ENCODE measurements at places on chromosomes 1 and 21. TPM values are rescaled to one million over a fixed set of nuclear protein-coding genes. Genes with fewer than 3 reads are reported as not detected.

DNA sequence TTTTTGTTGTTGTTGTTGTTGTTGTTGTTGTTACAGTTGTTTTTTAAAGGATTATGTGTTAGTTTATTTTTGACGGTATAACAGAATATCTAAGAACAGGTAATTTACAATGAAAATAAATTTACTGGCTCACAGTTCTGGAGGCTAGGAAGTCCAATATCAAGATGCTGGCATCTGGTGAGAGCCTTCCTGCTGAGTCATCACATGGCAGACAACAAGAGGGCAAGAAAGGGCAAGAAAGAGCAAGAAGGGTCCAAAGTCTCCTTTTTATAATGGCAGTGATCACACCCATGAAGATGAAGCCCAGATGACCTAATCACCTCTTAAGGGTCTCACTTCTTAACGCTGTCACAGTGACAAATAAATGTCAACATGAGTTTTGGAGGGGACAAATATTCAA is 142.1 kb downstream of the NEGR1 start:
- no peak for DNase-seq
- H3K4me3 ChIP-seq = no peak overlapping the region
- H3K36me3 ChIP-seq = no peaks in the 10 kb centered on the region
- no peaks in the 10 kb centered on the region for H3K27me3 ChIP-seq
- H3K4me1 ChIP-seq = no peaks in the 10 kb centered on the region

KRTAP19-4 gene
- not detected for total RNA-seq

S100A7A gene
- total RNA-seq = not detected

DNA sequence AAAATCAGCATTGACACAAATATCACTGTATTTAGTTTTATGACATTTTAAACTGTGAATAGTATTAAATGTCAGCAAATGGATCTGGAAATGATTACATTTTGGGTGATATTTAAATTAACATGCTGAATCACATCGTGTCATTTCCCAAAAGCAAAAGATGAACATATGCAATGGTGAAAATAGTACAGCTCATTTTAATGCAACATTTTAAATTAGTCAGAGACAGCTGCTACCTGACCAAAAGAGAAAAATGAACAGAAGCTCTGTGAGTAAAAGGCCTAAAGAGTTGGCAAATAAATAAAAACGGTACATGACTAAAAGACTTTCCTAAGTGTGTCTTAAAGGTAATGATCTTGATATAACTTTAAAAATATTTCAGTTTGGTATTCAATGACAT is 86.0 kb upstream of the GNG4 start:
- no peak overlapping the region for H3K4me3 ChIP-seq
- peaks cover 19% of the 10 kb centered on the region for H3K4me1 ChIP-seq
- no peak overlapping the region for H3K27ac ChIP-seq
- DNase-seq = no peak
- H3K36me3 ChIP-seq = no peaks in the 10 kb centered on the region
- no peaks in the 10 kb centered on the region for H3K27me3 ChIP-seq

- no peaks in the 10 kb centered on the region for H3K36me3 ChIP-seq
- no peak for DNase-seq
- H3K4me3 ChIP-seq = no peak overlapping the region
- no peaks in the 10 kb centered on the region for H3K27me3 ChIP-seq
- H3K4me1 ChIP-seq = no peaks in the 10 kb centered on the region
- no peak overlapping the region for H3K27ac ChIP-seq
Measured at GRCh38 chr21:41813226-41813625, 46.4 kb upstream of the RIPK4 start.

DNA sequence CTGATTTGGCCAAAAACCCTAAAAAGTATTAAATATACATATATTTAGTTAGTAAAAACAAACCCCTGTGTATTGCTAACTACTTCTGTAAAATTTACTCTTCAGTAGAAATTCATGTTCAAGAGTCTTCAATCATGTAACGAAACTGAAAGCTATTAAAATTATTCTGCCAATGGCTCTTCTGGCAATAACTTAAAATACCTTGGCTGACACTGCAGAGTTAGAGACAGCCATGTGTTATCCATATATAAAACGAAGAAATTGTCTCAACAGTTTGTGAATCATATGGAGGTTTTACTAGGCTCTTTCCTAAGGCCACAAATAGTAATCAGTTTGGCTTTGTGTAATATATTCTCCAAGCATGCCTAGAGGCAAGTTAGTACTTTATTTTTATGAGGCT is 357.2 kb downstream of the COL11A1 start:
- H3K27me3 ChIP-seq = no peaks in the 10 kb centered on the region
- no peak overlapping the region for H3K4me3 ChIP-seq
- no peaks in the 10 kb centered on the region for H3K4me1 ChIP-seq
- H3K36me3 ChIP-seq = no peaks in the 10 kb centered on the region
- DNase-seq = no peak
